ENCODE measurements at places on chromosomes 5 and 9.

DNA sequence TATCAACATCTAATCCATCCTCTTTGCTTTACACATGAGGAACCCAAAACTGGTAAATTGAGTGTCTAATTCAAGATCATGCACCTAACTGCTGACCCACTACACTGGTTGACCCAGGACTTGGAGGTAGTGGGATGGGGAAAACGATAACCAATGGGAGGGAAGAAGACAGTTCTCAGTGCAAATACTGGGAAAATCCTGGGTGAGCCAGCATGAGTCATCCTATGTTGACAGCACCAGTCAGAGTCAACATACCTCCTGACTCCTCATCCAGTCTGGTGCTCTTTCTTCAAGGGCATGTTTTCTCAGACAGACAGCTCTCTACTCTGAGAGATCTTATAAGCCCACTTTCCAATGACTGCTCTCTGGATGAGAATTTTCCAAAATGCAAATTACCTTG, 232.8 kb upstream of the PTGER4 start:
- DNase-seq = peak; percentile 25

DNA sequence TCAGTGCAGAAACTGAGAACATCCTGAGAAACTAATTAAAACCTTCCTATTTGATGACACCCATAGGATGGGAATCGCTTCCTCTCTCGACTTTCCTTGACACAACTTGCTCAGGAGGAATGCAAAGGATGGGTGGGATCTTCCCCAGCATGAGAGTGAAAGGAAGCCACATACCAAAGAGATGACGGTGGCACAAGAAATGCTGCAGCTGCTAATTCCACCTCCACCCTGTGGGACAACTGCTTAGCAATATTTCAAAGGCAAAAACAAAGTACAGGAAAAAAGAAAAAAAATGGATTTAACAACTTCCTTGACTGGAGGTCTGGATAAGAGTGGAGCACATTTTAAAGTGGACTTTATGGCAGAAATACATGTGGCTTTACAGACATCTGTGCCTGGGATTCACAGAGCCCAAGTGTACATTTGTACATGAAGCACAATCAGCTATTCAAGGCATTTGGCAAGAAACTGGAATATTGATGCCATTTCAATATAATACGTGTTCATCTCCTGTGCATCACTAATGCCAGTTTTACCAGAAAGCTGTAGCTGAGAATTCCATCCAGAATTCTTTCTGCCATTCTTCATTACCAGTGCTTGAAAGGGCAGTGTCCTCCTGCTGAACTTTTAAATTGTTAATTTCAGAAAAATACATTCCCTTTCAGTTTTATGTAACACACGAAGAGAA, 359.2 kb upstream of the ACTBL2 start:
- DNase-seq = peak; percentile 97

DNA sequence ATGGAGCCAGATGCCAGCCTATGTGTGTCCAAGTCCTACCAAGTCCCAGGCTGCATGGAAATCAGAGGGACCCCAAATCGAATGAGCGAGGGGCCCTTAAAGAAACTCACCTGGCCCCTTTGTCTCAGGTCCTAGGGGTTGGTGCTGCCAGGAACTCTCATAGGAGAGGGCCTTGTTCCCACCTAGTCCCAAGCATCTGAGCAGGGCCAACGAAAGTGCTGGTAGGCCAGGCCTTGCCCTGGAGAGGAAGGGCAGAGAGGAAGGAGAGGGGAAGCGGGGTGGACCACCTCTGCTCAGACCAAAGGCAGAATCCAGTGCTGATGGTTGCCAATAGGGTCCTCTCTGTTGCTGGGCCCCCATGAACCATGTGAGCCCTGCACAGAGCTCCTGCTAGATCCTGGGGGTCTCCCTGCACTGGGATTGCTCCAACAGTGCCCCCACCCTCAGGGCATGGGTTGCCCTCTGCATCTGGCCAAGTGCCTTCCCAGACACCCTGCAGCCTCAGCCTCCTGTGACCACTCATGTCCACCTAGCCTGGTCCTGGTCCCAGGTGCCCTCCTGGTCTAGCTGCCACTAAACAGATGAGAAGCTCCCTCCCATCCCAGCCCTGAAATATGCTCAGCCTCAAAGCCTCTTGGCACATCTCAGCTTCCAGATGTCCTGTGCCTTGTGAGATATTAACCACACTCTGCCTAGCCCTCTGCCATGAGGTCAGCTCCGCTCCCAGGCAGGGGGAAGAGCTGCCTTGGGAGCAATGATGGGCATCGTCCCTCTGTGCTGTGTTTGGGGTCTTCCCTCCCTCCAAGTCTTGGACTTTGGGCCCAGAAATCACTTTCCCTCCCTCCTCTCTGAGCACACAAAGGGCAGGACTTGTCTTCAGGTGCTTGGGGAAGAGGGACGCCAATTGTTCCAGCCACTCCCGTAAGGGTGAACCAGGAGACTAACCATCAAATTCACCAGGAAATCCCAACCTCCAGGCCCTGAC, 109.6 kb downstream of the ADAMTS2 start:
- DNase-seq = no peak

DNA sequence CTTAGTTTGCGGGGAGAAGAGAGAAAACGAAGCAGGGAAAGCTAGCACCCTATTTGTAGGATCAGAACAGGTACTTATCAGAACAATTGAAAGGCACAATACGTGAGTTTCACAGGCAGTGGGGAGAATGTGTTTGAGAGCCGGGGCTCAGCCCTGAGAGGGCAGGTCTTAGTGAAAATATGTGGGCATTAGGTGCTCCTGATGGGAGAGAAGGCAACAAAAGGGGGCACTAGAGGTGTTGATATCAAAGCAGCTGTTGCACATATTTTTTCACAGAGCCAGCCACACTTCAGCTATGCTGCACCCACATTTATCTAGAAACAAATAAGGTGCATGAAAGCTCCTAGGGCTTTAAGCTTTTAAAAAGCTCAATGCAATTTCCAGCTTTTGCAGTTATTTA, 99.7 kb upstream of the MAN2A1 start:
- peak; percentile 0 for DNase-seq

DNA sequence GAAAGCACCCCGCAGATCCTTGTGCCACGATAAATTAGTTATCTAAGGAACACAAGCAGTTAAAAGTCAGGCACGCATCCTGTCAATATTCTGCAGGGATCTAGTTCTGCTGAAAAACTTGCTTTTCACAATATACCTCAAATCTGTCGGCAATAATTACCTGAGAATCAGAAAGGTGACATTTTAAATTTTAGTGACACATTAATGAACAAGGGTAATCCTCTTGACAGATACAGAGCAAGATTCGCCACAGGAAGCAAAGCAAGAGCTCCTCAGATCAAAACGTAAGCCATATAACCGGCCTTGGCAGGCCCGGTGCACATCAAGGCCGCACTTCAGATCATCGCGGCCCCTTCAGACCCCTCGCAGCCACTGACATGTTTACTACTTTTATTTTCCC, 185.7 kb downstream of the ATPSCKMT start:
- DNase-seq = no peak

DNA sequence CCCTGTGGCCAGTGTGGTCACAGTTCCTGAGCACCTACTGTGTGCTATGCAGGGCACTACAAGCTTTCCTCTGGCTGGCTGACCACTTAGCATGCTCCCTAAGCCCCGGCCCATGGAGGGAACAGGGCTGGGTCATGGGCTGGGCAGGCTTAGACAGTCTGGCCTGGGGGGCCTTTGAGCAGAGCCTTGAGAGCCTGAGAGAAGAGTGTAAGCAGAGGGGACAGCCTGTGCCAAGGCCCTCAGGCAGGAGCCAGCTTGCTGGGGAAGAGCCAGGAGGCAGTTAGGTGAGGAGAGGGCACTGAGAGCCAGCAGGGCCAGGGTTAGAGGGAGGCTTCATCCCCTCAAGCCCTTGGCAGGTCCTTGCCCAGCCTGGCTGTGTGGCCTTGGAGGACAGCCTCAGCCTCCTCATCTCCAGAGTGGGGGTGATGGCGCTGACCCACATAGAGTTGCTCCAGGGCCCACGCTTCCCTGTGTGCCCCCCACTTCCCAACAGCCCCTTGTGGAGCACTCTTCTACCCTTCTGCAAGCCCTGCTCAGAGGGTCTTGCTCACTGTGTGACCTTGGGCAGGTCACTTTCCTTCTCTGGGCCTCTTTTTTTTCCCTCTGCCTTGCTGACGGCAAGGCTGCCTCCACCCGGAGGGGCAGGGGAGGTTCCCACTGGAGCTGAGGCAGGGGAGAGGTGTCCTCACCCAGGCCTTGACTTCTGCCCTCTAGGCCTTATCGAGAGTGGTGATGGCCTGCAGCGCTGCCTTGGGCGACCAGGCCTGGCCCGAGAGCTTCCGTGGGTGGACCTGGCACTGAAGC, 107.1 kb downstream of the PHF2 start:
- no peak for DNase-seq

- DNase-seq = no peak
Observed at GRCh38 chr5:148858106-148858505, 31.7 kb downstream of the ADRB2 start.

- DNase-seq = no peak
Observed at GRCh38 chr9:130284690-130285089, 19.1 kb downstream of the HMCN2 start.

DNA sequence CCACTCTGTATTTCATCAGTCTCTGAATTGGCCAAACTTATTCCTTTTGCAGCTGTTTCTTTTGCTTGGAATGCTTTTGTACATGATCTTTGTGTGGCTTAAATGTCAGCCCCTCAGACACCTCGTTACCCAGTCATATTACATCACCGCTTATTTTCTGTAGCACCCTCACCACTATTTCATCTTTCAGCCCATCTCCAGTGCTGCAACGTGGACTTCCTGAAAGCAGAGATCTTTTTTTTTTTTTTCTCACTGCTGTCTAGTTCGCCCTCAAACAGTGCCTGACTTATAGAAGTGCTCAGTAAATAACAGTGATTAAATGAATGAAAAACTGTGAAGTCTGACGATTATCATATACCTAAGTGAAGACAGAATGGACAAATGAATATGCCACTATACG, 835 bp downstream of the SRA1 start:
- DNase-seq = no peak

DNA sequence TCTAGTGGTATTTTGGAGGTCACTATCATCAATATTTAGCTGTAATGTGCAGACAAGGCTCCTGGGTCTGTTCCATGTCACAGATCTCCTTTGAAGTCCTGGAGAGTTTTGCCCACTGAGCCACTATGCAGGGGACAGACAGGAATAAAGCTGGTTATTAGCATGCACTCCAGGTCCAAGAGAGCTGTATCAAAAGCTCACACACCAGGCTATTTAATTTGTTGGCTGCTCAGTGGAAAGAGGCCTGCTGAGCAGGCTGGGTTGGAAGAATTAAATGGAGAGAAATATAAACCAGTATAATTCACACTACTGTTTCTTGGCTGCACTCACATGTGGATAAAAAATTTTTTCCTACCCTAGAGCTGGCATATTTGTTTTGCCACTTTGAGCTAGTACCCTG, 113.8 kb upstream of the TAF11L2 start:
- DNase-seq = no peak

DNA sequence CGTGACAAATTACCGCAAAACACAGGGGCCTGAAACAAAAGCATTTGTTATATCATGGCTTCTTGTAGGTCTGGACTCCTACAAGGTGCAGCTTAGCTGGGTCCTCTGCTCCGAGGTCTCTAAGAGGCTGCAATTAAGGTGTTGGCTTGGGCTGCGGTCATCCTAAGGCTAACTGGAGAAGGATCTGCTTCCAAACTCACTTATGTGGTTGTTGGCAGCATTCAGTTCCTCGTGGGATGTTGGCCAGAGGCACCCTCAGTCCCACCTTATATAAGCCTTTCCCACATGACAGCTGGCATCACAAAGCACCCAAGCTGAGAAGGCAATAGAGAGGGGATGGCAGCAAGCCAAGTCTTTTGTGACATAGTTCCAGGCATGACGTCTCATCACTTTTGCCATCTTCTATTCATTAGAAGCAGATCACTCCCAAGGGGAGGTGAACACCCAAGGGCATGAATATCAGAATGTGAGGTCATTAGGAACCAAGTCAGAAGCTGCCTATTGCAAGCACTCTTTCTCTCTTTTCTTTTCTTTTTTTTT, 47.9 kb upstream of the ZBTB43 start:
- DNase-seq = no peak
